ENCODE measurements at places on chromosomes 1 and 21. TPM values are rescaled to one million over a fixed set of nuclear protein-coding genes. Genes with fewer than 3 reads are reported as not detected.

ASCL5 gene
- total RNA-seq, result not detected

CELA2B gene
- not detected for total RNA-seq

ADGRL4 gene
- total RNA-seq, result 30.6 TPM

ATP6V1G3 gene
- not detected for total RNA-seq

SAMD13 gene
- total RNA-seq, result 1.1 TPM

NAV1 gene
- 20.7 TPM for total RNA-seq

ZFP69 gene
- total RNA-seq, result 2.5 TPM

ALPL gene
- total RNA-seq, result 38.5 TPM

C1QTNF12 gene
- 1.5 TPM for total RNA-seq

KRTAP19-1 gene
- not detected for total RNA-seq

CELF3 gene
- total RNA-seq, result not detected

- DNase-seq, result no peak
Observed at GRCh38 chr1:56034222-56034621, 545.1 kb downstream of the PLPP3 start.

GRCh38 chr1:184291701-184292100, 95.1 kb upstream of the C1orf21 start:
- DNase-seq, result no peak

DNA sequence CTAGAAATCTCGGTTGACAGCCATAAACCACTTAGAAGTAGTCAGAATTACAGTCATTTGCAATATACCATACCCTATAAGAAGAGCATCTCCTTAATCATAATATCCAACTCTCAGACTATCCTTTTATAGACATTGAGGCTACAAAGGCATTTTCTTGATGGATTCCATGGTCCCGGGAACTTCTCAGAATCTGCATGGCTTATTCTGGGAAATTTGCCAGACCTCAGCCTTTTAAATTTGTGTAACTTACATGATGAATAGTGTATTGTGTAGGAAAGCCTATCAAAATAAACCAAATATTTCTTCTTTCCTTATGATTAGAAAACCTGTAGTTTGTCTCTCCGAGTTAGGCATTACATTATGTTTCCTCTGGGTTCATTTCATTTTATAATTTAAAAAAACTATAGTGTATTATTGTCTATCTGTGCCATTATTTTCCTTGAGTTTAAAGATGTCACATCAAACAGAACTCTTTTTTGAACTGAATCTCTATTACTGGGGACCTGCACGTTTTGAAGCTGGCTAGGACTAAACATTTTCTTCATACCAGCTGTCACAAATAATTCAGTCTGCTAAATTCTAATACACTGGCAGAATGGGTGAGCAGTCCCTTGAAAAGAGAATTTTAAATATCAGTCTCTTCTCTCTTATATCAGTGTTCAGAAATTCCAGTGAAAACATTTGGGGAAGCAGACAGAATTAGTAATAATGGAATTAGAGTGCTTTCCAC, 102.9 kb downstream of the GABPA start:
- no peak for DNase-seq

- DNase-seq, result no peak
Observed at GRCh38 chr1:11132563-11133293, 33.1 kb upstream of the EXOSC10 start.

DNA sequence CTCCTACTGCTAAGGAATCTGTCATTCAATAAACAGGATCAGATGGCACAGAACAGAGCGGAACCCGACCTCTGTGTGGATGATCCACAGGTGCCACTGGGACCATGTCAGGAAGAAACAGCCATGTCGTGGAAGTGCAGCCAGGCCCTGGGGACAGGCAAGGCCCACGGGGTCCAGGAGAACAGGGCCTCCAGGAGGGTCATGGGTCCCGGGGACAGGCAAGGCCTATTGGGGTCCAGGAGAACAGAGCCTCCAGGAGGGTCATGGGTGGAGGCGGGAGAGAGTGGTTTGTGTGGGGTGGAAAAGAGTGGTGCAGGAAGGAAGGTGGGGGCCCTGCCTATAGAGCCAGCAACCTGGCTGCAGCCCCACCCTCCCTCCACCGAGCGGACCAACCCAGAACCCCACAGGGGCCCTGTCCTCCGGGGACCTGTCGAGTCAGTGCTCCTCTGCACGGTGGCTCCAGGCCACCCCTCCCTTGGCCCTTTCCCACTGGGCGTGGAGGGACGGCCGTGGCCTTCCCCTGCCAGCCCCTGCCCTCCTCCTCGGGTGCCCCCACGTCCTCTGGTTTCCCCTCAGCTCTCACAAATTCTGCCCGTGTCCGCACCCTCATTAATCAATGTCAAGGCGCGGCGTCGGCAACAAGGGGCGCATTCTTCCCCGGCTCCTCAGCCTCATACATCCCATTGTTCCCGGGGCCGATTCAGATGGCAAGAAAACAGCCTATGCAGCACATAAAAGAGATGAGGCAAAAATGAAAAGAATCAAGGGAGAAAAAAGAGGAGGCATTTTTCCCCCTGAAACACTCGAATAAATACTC, 146.4 kb downstream of the PRDM16 start:
- no peak for DNase-seq

- DNase-seq, result no peak
Observed at GRCh38 chr1:40711465-40712404, 20.2 kb downstream of the NFYC start.

GRCh38 chr1:111199329-111199728, 1.1 kb downstream of the DENND2D start:
- no peak for DNase-seq

DNA sequence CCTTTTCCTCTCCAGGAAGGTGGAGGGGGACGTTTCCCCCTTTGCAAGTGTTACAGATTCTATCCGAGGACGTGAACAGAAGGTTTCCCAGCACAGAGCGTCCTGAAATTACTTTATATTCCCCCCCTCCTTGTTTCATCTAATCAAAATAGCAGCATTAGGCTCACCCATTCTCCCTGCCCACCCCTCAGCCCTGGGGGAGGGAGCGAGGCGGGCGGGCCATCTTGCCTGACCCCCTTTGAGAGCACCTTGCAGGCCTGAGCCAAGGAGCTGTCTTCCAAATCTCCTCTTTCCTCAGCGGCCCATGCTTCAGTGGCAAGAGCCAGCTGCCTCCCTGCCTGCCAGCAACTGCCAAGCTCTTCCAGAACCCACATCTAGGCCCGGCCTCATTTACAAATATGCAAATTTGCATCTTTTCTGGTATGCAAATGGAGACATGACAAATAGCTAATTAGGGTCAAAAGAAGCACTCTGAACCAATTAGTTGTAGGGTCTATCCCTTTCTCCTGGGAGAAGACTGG, 69.1 kb upstream of the POU3F1 start:
- no peak for DNase-seq

- peak; percentile 45 for DNase-seq
Observed at GRCh38 chr1:32336591-32336932, 529 bp upstream of the MARCKSL1 start.

DNA sequence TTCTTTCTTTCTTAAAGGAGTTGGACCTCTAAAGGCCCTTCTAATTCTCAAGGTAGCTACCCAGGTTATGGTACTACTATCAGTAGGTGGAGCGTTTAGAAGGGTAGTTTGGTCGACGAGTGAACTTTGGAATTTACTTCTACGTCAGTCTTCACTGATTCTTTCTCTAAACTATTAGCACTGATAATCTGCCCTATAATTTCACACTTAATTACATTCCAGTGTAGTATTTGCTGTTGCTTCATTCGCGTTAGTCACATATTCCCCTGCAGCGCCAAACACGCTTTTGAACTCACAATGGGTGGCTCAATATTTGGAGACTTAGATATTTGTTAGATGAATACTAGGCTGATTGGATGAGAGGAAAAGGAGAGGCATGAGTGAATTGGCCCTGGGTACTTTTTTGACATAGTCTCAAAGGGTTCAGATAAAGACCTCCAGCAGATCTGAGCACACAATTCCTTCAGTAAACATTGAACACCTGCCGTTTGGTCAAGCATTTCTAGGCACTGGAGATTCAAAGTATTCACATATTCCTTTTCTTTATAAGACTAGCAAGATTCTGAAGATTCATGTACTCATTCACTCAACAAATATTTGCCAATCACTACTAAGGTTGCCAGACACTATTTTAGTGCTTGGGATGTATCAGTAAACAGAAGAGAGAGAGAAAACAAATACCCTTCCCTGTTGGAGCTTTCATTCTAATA, 929 bp upstream of the FOXJ3 start:
- DNase-seq, result peak; percentile 28

- peak; percentile 45 for DNase-seq
Observed at GRCh38 chr1:227317523-227318015, 723 bp downstream of the CDC42BPA start.

- no peak for DNase-seq
Observed at GRCh38 chr1:47511825-47512224, 74.0 kb downstream of the FOXD2 start.

- no peak for DNase-seq
Observed at GRCh38 chr1:55466921-55467320, 251.8 kb upstream of the USP24 start.

DNA sequence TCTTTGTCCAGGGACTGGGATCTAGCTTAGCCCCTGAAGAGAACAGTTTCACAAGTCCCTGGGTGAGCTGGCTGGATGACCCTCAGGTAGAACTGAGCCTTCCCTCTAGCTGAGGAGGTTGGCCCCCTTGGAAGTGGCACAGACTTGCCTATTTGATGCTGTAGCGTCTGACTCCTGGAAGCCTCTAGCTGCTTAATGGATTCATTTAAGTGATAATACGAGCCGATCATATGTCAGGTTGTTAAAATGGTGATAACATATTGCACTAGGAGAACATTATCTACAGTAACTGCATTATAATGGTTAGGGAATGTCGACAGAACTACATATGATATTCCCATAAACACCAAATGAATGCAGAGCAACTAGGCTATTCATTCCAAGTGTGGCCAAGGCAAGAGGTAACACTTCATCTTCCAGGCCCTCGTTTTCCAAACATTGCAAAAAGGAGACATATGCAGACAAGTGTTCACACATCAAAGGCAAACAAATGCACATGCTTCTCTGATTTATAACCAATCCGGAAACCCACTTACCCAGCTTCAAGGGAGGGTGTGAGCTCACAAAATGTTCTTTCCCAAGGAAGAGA, 340.1 kb upstream of the PLXNA2 start:
- DNase-seq, result no peak

- DNase-seq, result peak; percentile 54
Observed at GRCh38 chr1:234605983-234606783, 3.8 kb downstream of the IRF2BP2 start.

- DNase-seq, result no peak
Observed at GRCh38 chr1:241527146-241527545, 5.0 kb upstream of the KMO start.

All from left cardiac atrium (tissue), 4 donors.